HS-27A (cell line): ENCODE measurements at places on chromosomes 12 and 14.

DNA sequence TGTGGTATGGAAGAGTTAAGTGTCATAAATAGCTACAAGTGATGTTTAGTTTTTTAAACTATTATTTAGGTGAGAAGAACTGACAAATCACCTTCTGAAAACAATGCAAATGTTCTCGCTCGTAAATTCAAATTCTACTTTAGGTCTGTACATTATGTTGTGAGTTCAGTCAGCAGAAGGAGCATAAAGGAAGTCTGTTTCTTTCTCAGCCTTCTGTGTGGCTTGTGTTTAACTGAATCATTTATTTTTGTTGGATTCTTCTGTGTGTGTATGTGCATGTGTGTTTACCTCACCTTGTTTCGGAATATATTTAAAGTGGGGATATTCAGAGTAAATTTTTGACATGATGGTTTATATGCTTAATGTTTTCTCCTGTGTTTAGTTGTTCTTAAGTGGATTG lies 285.9 kb downstream of the TMTC2 start:
- no peak for DNase-seq

GRCh38 chr14:51776102-51776894 lies 84.1 kb upstream of the GNG2 start:
- DNase-seq = no peak

DNA sequence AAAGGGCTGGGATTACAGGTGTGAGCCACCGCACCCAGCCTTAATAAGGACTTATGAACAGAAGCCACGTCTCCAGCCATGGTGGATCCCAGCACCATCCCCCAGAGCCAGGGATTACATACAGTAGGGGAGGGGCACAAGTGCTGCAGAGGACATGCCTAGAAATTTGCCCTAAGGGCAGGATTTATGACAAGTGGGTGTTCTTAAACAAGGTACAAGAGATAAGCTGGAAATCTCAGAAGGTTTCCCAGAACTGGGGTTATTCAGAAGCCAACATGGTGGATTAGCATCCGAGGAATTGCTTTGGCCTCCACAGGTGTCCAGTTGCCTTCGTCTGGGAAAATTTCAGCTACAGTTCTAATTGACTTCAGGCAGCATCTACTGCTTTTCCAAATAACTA lies 114.4 kb upstream of the EGLN3 start:
- DNase-seq = no peak

DNA sequence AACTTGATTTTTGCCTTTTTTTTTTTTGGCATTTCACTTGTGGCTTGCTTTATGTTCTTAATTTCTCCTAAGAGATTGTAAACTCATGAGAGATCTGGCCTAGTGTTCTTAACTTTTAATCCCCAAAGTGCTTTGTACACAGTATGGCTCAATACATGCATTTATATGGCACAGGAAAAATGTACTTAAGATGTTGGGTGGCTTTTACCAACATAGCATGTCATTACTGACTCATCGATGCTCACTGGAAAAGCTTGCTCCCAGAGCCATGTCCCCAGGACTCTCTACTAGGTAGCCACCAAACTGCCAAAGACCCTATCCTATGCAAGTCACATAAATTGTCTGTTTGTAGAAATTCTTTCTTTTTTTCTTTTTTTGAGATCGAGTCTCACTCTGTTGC lies 13.1 kb upstream of the SMCO3 start:
- no peak for DNase-seq

- DNase-seq = no peak
Observed at GRCh38 chr14:44297437-44297836, 209.6 kb downstream of the FSCB start.

GRCh38 chr14:55333711-55334485 lies 62.7 kb downstream of the FBXO34 start:
- no peak for DNase-seq
